Stimulated activated CD4-positive, alpha-beta T cell treated with anti-CD3 and anti-CD28 coated beads, Interleukin-1b, Interleukin-23, amount 100 ng/mL, for 48 hours (primary cell): ENCODE measurements at places on chromosomes 6 and 20.

DNA sequence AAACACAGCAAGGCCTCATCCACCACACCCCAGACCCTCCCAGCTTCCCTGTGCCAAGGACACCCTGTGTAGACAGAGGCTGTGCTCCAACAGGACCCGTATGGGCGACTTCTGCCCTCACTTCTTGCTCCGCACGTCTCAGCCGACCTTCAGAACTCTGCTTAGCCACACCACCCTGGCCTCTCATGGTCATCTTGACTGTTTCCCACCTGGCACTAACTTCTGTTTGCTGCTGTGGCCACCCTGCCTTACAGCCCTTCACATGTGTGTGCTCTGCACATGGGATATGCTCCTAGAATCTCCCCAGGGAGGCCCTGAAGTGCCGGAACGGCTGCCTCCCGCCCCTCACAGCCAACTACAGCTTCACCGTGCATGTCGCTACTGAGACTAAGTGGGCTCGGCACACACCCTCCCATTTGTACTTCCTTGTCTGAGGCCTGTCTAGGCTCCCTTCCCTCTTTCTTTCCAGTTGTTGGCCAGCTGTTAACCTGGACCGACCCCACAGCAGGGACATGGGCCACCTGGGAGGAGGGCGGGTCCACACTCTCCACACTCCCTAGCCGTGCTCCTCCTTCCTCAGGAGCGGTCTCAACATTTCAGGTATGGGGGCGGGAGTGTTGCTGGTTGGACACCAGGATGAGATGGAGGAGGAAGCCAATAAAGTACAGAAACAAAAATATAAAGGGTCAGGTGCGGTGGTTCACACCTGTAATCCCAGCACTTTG lies 69.6 kb downstream of the PYGB start:
- no peak for DNase-seq

- DNase-seq: no peak
Observed at GRCh38 chr20:37968841-37969401, 64.3 kb downstream of the TTI1 start.

DNA sequence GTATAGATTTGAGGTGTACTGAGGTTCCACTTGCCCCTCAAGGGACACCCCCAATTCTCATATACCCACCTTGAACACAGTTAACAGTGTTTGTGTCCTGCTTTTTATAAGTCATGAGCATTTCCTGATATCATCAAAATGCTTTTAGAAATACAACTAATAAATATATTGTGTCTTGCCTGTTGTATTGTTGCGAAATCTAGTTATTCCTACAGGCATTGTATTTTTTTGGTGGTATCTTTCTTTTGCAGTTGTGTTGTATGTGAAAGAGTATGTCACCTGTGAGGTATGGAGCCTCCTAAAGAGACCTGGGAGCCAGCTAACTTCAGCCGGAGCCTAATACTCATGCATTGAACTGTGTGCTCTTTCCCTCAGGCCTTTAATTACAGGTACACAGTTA lies 40.7 kb downstream of the CDYL start:
- no peak for DNase-seq

GRCh38 chr6:27836141-27836782 lies 75.9 kb downstream of the OR2B2 start:
- DNase-seq: no peak

DNA sequence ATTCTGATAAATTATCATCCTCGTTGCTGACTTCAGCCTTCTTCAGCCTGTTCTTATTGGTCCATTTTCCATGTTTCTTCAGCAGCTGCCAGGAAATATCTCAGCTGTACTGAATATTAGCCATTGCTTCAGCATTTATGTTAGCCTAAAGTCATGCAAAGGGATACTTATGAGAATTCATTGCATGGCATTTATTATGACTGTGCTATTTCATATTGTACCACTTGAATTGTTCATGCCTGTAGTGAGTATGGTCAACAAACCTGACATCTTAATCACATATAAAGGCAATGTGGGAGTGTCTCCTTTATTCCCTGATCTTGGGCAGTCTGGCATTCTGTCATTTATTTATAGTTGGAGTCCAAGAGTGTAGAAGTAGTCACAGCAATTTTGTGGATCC lies 193.4 kb upstream of the SLC35B3 start:
- DNase-seq: no peak

- no peak for DNase-seq
Observed at GRCh38 chr20:50837532-50838321, 42.9 kb downstream of the BCAS4 start.

- DNase-seq: no peak
Observed at GRCh38 chr6:137647762-137648447, 153.7 kb upstream of the OLIG3 start.

GRCh38 chr6:132021552-132022375 lies 70.6 kb upstream of the CCN2 start:
- no peak for DNase-seq

DNA sequence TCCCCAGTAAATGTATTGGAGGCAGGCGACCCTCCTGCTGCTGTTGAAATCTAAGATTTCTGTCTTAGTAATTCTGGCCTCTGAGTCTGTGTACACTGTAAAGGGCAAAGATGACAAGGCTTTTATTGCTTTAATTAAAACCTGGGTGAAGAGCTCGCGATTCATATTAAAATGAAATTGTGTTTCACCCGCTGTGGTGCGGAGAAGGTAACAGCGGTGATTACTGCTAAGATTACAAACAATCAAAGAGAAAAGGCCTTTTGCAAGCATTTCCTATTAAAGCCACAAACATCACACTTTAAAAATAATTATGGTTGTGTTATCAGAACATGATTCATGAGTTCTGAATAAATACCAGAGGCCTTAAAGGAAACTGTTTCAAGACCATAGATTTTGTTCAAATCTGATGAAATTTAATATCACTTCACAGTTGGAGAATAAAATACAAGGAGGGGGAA lies 69.3 kb downstream of the TOX2 start:
- no peak for DNase-seq

DNA sequence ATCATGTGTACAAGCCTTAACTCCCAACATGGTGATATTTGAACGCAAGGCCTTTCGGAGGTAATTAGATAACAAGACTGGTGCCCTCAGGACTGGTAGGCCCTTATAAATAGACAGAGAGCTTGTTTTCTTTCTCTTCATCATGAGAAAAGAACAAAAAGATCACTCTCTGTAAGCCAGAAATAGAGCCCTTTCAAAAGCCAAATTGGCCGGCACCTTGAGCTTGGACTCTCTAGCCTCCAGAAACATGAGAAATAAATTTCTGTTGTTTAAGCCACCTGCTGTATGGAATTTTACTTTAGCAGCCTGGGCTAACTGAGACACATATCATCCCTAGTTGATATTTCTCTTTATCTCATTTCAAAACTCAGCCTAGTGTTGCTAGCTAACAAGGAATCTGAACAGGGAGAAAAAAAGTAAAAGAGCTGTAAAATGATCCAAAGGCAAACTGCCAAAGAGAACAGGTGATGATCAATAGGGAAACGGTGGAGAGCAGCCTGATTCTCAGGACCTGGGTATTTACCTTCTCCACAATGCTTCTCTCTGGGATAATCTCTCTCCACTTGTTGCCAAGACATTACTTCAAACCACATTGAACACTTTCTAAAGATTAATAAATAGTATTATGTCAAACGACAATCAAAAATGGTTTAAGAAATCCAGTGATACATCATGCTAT lies 6.1 kb downstream of the COL21A1 start:
- DNase-seq: no peak
